ENCODE measurements at places on chromosomes 3 and 15.

DNA sequence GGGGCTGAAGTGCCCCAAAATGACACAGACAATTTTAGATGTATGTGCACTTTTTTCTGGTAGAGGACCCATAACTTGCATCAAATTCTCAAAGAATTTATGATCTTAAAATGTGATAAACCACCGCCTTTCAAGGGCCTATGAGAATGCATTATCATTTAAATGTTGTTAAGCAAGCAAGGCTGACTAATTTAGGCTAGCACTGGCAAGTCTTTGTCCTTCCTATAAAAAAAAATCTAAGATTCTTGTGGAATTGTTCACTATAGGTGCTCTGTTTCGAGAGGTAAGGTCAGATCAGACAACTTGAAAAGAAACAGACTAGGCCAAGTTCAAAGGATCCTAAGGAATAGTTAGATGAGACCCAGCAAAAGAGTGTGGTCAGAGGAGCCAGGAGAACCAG lies 128.9 kb upstream of the PHLDB2 start:
- DNase-seq: no peak

DNA sequence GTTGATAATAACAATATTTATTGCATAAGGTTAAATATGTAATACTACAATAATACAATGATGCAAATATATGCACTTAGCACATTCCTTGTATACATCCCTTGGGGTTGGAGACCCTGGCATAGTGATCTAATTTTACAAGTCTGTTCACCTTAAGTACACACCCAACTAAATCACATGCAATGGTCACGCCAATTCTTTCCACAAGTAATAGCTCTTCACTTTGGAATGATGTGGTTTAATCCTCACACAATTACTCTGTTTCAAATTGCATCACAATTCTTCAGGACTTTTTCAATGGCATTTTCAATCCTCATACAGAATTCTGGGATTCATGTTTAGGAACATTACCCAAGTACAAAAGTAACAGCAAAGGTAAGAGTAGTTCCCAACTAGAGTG lies 27.3 kb upstream of the SPRED1 start:
- DNase-seq: no peak

DNA sequence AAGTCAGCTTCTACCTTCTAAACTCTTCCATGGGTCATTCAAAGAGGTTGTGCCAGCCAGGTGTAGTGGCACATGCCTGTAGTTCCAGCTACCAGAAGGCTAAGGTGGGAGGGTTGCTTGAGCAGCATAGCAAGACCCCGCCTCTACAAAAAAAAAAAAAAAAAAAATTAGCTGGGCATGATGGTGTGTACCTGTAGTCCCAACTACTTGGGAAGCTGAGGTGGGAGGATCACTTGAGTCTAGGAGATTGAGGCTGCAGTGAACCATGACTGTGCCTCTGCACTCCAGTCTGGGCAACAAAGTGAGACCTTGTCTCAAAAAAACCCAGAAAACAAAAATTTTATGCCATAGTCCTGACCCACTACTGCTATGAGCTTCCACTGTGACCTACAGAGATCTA lies 126.8 kb downstream of the MDFIC2 start:
- no peak for DNase-seq

DNA sequence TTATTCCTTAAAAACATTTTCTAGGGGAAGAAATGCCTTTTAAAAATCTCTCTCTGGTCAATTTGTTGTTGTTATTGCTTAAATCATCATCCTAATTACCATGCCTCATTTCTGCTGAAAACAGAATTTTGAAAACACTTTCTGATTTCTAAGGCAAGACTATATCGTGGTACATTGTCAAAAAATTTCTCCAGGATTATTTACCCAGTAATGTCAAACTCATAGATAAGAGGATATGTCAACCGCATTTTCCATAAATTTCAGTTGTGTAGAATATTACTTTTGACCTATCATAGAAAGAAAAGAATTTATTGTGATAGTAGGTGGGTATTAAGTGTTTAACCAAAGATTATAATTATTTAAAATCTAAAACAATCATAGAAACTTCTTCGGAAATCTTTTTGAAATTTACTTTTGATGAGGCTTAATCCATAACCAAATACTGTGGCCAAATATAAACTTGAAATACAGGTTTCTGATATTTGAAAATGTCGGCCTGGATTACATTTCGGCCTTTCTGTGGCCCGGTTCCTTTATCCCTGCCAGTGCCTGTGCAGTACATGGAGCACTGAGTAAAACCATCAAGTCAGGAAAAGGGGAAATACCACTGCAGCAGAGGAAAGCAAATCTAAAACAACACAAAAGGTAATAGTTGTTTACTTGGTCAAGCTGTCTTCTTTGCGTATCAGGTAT lies 173.4 kb downstream of the MYRIP start:
- no peak for DNase-seq

DNA sequence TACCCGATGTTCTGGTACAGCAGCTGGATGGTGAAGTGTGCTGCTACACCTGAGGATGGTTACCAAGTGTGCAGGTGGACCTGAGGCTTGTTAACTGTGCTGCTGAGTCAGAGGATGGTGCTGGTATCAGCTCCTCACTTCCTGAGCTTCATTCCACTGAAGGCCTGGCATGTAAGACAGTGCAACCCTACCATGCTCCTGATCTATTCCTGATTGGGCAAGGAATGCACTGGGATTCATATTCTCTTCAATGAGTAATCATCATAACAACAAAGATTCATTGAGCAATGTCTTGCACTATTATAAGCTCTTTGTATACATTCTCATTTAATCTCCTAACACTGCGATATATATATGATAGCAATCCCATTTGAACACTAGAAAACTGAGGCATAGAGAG lies 62.9 kb upstream of the THSD4 start:
- DNase-seq: no peak

- peak; percentile 6 for DNase-seq
Measured at GRCh38 chr15:62886431-62887071, 156.0 kb upstream of the TPM1 start.

DNA sequence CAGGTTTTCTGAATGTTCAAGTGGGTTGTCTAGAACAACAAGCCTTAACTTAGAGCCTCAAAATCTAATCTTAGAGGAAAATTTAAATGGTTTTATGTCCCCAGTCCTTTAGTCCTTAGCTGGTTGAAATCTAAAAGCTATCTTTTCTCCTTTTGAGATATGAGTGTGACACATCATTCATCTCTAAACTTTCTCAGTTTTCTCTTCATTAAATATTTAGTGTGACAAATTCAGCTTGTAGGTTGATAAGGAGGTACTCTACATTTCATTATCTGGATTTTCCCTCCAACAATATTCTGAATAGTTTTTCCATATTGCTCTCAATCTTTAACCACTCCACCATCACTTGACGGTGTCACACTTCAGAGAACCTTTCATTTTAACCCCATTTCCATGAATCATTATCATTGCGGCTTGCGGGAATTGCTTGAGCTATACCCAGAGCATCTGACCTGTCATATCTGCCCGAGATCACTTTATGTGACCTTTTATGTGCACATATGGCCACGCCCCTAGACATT lies 16.1 kb upstream of the ATP8B4 start:
- DNase-seq: no peak

- no peak for DNase-seq
Measured at GRCh38 chr15:78695046-78695671, 54.1 kb upstream of the CHRNB4 start.

GRCh38 chr3:149277331-149277813 lies 55.7 kb upstream of the CP start:
- no peak for DNase-seq

- no peak for DNase-seq
Measured at GRCh38 chr3:191352014-191352413, 21.7 kb upstream of the UTS2B start.

DNA sequence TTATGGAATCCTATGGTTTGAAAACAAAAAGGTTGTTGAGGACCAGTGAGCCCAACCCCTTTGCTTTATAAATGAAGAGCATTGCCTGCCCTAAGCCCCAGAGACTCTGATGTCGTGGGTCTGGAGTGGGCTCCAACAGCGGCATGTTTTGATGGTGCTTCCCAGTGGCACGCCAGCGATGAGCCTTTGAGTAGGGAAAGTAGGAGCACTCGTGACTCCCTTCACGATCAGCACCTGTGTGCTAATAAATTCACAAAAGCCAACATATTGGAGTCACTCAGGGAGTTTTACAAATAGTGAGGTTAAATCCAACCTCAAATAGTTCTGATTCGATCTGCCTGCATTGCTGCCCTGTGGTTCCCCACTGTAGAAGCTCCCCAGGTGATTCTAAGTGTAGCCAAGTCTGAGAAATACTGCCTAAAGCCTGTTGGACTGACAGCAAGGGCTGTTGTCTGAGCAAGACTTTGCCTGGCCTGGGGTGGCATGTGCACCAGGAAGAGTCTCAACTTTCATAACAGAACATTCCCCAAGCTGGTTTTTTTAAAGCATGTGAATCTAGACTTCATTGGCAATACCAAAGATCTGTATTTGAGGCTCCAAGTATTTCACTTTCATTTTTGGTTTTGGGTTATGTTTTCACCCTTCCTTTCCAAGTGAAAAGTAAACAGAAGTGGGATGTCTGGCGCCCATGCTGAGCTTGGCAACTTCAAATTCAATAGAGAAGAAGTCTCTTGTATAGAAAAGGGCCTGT lies 9.9 kb downstream of the CCR5 start:
- DNase-seq: no peak

DNA sequence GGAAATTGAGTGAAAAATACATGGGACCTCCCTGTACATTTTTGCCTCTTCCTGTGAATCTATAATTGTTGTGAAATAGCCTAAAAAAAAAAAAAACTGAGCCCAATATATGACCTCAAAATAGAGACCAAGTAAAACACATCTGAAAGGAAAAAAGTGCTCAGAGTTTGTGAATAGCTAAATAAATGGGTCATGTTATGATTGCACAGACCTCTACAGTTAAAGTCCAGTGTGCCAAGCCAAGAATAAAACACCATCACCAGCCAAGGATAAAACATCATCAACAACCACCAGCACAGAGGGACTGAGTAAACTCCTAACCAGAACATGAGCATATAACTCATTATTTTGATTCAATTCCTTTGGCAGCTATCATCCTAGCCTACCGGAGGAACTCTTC lies 115.6 kb upstream of the AGTR1 start:
- DNase-seq: no peak

- peak; percentile 32 for DNase-seq
Measured at GRCh38 chr3:28940530-28940929, 340.3 kb upstream of the RBMS3 start.

- DNase-seq: no peak
Measured at GRCh38 chr15:71355268-71355667, 240.0 kb downstream of the THSD4 start.

- DNase-seq: no peak
Measured at GRCh38 chr3:184341925-184342324, 4.5 kb downstream of the FAM131A start.

Data from putamen (tissue), 1 donor.